ENCODE measurements at places on chromosomes 4 and X. TPM values are rescaled to one million over a fixed set of nuclear protein-coding genes. Genes with fewer than 3 reads are reported as not detected.

Gene CYLC1
- total RNA-seq = not detected

Gene GPR50
- not detected for total RNA-seq

Gene MAGED4B
- 2.5 TPM for total RNA-seq

Gene GAGE12H
- total RNA-seq = not detected

Gene UGT8
- total RNA-seq = 0.33 TPM

Gene RPA4
- 0.29 TPM for total RNA-seq

Gene SCML2
- total RNA-seq = 1.2 TPM

Gene HS6ST2
- total RNA-seq = not detected

Gene EDA
- 20.5 TPM for total RNA-seq

Gene SUPT20HL1
- not detected for total RNA-seq

Gene TSPAN6
- total RNA-seq = 10.2 TPM

Gene ARHGAP6
- 2.5 TPM for total RNA-seq

Gene DCAF12L2
- total RNA-seq = 0.20 TPM

Gene TLR2
- 9.7 TPM for total RNA-seq

Gene ENPEP
- total RNA-seq = 3.1 TPM

Gene LARP7
- 54.8 TPM for total RNA-seq

Gene MAP9
- 9.6 TPM for total RNA-seq

Gene LONRF3
- total RNA-seq = 5.5 TPM

Gene GYG2
- 0.26 TPM for total RNA-seq

Gene POU3F4
- total RNA-seq = not detected

Gene SOD3
- 91.5 TPM for total RNA-seq

Gene VCX
- total RNA-seq = not detected

Gene ZNF157
- 0.09 TPM for total RNA-seq

Gene YTHDC1
- total RNA-seq = 56.7 TPM

Gene SPANXD
- total RNA-seq = not detected

Gene CXCL10
- total RNA-seq = not detected

Gene GLOD5
- total RNA-seq = not detected

Gene SLC6A14
- not detected for total RNA-seq

Gene ERAS
- not detected for total RNA-seq

Gene FGF13
- total RNA-seq = 3.1 TPM

Gene SNCA
- total RNA-seq = 6.9 TPM

All from right cardiac atrium (tissue), 5 donors.